ENCODE measurements at places on chromosomes 2 and 18. TPM values are rescaled to one million over a fixed set of nuclear protein-coding genes. Genes with fewer than 3 reads are reported as not detected.

Gene LHCGR
- total RNA-seq, result not detected

Gene ANKRD23
- total RNA-seq, result 0.65 TPM

Gene GKN2
- not detected for total RNA-seq

Gene PDE1A
- 0.46 TPM for total RNA-seq

Gene LYPD6
- total RNA-seq, result 7.4 TPM
